ENCODE measurements at places on chromosomes 12 and 14. TPM values are rescaled to one million over a fixed set of nuclear protein-coding genes. Genes with fewer than 3 reads are reported as not detected.

- DNase-seq: no peak
These were observed 59.5 kb upstream of the DUSP6 start for GRCh38 chr12:89411846-89412245.

DNA sequence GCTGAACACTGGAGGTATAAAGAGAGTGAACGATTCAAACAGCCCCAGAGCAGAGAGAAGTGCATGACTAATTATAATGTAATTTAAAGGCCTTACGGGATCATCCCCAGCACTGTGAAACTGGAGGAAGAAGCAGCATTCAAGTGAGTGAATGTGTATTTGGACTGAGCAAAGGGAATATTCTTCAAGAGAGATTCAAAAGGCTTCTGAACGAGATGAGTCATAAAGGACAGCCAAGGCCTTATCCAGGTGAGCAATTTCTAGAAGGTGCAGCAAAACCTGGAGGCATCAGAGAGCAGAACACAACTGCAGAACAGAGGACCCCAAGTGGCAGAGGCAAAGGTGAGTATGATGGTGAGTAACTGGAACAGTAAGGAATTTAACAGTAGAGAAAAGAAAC is 127.2 kb downstream of the BCAT1 start:
- no peak for DNase-seq

DNA sequence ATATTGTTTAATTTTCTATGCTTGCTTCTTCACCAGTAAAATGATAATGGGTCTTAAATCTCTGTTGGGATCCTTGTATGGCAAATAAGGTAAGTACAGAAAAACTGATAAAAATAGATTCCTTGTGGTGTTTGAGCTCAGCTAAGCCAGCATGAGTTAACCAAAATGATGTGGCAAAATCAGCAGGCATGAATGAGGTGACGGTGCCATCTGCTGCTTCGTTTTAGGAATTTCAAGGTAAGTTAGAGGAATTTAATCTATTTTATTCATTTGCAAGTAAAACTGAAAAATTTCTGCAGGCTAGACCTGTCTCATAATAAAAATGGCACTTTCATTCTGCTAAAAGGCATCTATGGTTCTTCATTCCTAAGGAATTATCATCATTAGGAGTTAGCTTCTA is 10.0 kb upstream of the CLEC7A start:
- no peak for DNase-seq

- DNase-seq: peak; percentile 95
These were observed 71.2 kb downstream of the VCPKMT start for GRCh38 chr14:50045039-50045711.

- DNase-seq: no peak
These were observed 6.3 kb downstream of the MSI1 start for GRCh38 chr12:120362516-120363273.

DNA sequence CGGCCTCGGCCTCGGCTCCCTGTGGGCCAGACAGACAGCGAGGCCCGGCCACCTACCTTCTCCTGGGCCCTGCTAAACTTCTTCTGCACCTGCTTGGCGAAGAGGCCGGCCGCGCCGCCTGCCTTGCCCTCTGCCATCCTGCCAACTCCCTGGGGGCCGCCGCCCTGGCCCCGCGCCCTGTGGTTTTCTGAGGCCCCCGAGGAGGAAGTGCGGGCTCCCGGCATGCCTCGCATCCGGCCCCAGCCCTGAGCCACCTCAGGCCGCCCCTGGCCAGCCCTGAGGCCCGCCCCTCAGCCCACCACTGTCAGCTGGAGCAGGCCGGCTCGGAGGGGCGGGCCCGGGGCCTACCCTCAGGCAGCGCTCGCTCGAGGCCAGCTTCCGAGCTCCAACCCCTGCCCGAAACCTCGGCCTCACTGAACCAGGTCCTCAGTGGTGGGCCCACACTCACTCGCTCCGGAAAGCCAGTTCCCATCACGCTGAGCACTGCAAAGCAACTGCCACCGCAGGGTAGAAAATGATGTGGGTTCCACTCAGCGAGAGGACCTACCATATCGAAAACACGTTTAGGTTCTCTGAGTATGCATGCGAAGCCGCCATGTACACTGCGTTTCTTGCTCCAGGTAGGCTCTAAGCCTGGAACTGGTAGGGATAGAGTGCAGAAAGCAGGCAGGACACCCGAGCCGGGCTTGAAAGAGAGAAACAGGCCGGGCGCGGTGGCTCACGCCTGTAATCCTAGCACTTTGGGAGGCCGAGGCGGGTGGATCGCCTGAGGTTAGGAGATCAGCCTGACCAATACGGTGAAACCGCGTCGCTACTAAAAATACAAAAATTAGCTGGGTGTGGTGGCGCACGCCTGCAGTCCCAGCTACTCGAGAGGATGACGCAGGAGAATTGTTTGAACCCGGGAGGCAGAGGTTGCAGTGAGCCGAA is at the start of gene BIN2:
BIN2 (minus strand) TSS at position 209 of the 930 bp plus-strand sequence; CDS start at position 137, 72 bp downstream.
- DNase-seq: peak; percentile 57

DNA sequence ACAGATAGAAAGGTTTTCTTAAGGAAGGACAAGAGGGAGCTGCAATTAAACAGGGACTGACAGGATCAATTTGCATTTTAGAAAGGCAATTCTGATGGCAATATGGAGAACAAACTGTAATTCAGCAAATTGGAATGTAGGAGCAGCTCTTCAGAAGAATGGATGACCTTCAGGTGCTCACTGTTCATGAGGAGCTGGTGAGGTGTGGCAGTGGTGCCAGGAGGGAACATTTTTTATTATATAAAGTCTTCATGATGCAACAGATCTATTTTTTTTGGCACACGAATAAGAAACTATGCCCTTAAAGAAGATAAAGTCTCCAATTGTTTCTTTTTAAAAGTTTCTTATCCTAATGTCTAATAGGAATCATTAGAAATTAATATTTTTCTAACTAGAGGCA is 151.7 kb downstream of the SLC38A4 start:
- no peak for DNase-seq

DNA sequence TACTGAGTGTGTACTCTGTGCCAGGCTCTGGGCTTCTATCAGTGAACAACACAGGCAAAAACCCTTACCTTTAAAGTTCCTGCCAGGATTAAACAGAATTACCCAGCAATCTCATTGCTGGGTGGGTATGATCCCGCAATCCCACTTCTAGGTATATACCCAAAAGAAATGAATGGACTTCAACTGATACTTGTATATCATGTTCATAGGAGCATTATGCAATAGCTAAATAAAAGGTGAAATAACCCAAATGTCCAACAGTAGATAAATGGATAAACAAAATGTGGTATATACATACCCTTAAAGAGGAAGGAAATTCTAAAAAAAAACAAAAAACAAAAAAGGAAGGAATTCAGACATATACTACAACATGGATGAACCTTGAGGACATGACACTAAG is 14.7 kb downstream of the DAZAP2 start:
- no peak for DNase-seq

DNA sequence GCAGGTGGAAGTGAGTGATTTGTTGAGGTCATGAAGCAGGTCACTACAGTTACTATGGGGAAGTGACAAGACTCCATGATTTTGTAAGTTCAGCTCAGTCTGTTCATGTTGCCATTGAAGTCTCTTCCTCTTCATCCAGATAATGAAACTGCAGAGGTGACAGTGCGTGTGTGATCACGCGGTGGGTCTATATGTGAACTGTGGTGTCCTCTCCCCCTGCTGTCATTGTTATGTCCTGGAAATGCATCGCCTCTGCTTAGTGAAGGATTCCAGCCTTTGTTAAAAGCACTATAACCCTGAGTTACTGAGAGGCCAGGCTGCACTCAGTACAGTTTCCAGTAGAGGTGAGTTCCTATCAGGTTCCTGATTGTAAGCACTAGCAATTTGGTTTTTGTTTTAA is 216.2 kb upstream of the RMST start:
- no peak for DNase-seq

GRCh38 chr12:9347328-9348127 is 139.3 kb upstream of the PZP start:
- DNase-seq: no peak

GRCh38 chr12:41073633-41074472 is 114.3 kb upstream of the PDZRN4 start:
- DNase-seq: no peak

GRCh38 chr14:71133296-71133695 is 226.0 kb downstream of the PCNX1 start:
- DNase-seq: no peak

DNA sequence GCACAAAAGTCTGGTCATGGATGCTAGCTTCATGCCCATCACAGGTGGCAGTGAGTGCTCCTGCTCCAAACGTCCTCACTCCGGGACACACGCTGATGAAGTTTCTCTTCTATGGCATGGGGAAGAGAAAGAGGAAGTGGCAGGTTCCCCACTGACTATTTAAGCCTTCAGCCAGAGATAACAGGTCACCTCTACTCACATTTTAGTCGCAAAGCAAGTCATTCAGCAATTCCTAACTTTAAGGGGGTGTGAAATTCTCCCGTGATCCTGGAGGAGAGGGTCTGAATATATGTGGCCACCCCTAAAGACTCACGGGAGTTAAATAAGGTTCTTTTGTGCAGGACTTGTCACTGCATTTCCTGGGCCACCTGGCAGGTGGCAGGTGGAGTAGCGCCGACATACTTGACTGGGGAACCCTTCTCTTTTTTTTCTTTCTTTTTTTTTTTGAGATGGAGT is 18.8 kb upstream of the RCOR1 start:
- DNase-seq: no peak

DNA sequence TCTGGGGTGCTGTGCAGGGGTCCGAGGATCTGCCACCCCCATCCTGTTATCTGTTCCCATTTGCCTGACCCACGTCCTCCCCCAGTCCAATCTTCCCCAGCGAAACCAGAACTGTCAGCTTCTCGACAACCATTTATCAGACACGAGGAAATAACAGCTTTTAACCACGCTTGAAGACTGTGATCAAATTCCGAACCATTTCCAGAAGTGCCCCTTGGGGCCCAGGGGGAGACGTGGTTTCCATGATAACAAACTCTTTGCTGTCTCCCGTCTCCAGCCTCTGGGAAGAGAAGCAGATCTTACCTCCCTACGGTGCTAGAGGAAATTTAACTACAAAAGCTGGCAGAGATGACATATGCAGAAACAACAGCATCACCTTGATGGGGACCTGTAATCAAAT is 35.1 kb upstream of the SRRM4 start:
- no peak for DNase-seq

DNA sequence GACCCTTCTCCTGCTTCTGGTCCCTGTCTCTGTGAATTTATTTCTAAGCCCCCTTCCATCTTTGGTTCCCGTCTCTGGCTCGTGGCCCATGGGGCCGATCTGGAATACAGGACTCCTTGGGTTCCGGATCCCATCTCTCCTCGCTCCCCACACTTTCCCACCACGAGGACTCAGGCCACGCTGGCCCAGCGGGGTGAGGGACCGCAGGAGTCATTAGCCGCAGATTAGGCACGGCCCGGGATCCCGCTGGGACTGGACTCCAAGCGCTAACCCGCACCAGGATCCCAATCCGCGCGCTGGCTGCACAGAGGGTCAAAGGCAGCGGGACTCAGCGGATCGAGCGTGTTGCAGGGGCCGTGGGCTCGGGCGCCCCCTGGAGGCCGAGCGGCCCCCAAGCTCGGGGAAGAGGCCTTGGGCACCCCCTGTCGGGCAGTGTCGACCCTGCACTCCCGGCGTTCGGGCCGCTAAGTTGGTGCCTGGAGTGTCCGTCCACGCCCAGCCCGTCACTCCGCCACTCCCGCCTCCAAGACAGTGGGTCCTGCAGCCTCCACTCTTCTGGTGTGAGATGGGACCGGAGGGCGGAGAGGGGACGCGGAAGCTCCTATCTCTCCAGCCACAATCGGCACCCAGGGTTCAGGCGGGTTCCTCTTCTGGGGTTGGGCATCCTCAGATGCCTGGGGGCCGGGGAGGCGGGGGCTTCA is 9.5 kb downstream of the SHMT2 start:
- peak; percentile 89 for DNase-seq

- no peak for DNase-seq
These were observed 413.5 kb upstream of the SEL1L start for GRCh38 chr14:81946834-81947798.

DNA sequence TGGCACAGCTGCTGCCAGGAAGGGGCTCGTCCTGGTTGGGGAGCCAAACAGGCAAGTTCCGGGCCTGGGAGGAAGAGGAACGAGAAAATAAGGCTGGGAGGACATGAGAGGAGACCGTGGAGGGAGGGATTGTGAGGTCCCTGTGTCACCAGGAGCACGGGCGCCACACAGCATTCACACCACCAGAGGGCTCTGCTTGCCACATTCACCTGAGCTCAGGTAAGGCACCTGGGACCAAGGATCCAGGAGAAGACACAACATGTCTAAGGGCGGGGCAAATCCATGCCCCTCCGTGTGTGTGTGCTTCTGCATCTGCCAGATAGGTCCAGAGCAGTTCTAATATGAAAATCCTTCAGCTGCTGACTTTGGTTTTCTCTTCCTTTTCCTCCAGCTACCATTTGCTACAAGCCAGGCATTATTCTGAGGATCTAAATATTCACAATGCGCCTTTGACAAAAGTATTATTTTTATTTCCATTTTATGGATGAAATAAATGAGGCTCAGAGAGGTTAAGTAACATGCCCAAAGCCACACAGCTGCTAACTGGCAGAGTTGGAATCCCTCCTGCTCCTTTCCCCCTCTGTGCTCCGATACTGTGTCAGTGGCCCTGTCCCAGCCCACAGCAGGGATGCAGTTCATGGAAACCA is 14.6 kb downstream of the RAPGEF3 start:
- DNase-seq: peak; percentile 64

GRCh38 chr12:57165741-57166140 is 18.3 kb upstream of the LRP1-AS start:
- DNase-seq: no peak

DNA sequence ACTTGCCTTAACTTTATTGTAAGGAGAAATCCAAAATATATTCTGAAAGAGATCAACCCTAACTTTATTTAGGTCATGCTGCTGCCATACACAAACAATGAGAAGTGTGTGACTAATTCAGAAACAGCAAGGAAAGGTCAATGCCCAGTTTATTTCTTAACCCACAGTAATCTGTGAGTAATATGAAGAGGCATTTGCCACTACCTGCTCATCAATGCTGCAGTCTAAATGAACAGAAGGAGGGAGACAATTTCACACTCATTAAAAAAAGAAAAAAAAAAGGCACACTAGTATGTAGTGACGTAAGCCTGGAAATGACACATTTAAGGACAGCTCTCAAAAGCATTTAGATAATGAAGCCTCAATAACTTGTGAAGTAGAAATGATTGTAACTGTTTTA is 90.5 kb upstream of the FOXN3 start:
- DNase-seq: no peak

DNA sequence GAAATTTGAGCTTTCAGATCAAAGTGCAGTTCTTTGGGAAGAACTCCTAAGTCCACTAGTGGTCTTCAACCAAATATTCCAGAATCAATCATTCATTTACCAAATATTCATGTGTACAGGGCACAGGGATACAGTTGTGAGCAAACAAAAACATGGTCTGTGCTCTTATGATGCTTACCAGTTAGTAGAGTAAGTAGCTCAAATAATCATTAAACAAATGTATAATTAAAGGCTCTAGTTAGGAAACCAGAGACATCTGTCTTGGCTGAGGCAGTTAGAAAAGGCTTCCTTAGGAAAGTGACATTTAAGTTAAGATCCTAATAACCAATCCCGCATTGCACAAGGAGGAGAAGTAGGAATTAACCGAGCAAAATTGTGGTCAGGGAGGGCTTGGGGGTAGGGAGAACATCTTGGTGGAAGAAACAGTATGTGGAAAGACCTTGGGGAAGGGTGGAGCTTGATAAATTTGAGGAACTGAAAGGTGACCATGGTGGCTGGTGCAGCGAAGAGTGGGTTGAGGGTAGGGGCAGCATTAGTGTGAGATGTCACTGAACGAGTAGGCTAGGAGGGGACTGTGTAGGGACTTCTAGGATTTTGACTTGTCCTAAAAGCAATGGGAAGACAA is 40.0 kb downstream of the PEBP1 start:
- DNase-seq: no peak

LRIG3 gene
- total RNA-seq: 10.8 TPM

TAS2R30 gene
- total RNA-seq: 1.4 TPM

OAS1 gene
- 20.1 TPM for total RNA-seq

HOXC9 gene
- not detected for total RNA-seq

STYK1 gene
- total RNA-seq: not detected

PRPH gene
- total RNA-seq: not detected

SETD1B gene
- 12.8 TPM for total RNA-seq

Measured in left lobe of liver (tissue), 2 donors.